ENCODE measurements at places on chromosomes 4 and X.

GRCh38 chrX:55794405-55794804 is 76.9 kb downstream of the RRAGB start:
- no peak for DNase-seq

DNA sequence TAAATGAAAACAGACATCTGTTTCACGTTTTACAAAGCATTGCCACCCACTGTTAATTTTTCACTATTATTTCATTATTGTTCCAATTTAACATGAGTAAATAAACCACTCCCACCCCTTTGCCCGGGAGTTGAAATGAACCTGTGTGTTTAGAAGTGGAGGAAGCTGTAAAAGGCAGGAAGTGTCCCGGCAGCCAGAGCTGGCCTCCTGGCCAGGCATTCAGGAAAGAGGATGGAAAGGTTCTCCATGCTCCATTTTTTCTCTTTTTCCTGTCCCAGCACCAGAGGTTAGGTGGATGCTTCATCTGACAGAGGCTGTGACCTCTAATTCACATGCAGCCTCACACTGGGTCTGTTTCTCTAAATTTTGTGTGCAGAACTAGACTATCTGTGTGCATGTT is 55.5 kb upstream of the LNX1 start:
- DNase-seq: no peak

GRCh38 chr4:183384516-183384915 is 59.9 kb upstream of the CDKN2AIP start:
- no peak for DNase-seq

DNA sequence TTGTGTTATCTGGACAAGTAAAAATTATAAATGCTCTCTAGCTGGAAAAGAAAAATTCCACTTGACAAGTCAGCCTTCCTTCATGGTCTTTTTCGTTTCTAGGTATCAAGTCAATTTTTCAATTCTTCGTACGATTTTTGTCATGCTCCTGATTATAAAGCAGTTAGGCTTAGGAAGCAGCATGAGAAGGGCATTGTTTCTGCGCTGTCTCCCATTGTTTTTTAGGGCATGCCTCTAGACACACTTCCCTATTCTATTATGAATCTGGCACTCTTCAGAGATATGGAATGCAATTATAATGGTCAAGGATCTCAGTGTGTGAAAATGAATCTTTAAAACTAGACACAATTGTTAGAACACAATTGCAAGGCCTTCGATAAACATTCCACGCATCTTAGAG is 164.1 kb upstream of the FAT1 start:
- DNase-seq: no peak

DNA sequence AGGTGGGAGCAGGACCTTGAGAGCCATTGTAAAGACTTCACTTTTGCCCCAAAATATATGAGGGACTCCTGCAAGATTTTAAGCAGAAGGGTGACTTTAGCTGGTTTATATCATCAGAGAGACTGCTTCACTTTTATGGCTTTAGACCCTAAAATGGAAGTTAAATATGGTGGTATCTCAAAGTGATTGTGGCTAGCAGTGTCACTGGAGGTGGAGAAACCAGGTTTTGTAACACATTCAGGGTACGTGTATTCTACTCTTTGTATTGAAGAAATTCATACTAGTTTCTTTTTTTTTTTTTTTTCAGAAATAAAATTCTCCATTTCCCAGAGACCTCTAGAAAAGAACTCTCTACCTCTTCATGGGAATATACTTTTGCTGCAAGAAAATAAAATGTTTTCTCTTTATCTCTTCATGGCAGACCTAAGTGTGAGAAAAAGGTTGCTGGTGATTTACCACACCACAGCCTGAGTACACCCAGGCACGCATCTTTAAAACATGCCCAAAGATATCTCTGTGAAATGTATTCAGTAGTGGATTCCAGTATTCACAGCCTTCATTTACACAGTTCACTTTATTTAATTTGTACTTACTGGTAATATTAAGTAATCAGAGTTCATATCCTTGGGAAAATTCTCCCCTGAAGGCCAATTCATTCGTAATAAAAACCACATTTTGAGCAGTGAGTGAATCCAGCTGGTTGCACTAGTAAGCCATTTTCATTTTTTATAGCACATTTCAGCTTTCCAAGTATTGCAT is 74.3 kb upstream of the GUCY1A1 start:
- DNase-seq: peak; percentile 21

GRCh38 chr4:185589067-185589836 is 53.9 kb upstream of the PDLIM3 start:
- peak; percentile 52 for DNase-seq

DNA sequence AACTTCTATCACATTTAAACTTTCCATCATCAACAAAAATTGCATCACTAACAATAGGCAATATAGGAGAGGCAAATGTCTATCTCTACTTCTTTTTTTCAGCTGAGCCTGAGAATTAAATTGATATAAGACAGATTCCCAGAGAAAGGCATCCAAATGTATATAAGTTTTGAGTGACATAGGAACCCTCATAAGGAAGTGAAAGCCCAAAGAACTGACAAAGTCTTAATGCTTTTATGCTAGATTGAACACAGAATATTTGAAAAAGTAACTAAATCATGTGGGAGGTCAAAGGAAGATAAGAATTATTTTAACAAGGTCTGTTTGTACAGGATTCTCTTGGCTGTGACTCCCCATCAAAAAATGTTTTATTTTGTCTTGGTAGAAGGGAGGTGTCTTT is 714.9 kb downstream of the GRXCR1 start:
- no peak for DNase-seq

DNA sequence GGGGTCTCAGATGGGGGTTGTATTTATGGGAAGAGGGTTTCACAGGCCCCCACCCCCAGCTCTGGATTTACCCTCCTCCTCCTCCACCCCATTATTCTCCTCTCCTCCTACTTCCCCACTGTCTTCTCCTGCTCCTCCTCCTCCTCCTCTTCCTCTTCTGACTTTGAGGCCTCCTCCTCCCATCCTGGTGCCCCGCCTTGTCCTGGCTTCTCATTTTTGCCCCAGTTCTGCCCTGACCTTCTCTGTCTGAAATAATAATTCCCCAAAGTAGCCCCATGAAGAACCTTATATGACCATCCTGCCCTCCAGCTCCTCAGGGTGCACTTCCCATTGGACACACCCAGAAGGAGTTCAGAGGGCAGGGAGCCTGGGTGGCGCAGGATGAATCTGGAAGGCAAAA is 351.4 kb upstream of the GATB start:
- no peak for DNase-seq

DNA sequence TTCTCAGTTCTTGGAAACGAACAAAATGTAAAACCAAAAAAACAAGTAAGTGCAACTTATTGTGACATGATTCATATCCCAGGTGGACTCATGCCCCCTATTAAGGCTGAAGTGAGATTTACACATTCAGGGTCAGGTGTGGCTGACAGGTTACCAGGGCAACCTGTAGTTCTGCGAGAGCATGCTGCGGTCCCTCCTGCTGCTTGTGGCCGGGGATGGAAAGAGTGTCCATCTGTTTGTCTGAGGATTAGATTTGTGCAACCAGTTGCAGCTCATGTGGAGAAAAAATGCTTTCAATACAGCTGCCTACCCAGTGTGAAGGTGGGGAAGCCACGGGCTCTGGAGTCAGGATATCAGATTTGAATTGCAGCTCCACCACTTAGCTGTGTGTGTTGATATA is 78.8 kb downstream of the FAM184B start:
- DNase-seq: no peak

DNA sequence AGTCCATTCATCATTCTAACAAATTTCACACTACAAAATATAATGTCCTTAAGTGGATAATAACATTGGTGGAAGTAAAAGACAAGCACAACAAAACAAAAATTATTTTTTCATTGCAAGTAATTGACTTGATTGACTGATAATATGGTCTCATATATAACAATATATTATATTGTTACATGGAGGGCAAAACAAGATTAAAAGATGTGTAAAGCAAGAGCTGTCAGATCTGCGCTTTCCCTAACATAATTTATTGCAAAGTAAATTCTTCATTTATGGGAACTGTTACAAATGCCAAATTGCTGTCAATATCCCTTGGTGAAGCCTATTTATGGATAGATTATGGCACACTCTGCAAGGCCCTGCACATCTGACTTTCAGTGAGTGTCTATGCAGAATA is 233.6 kb downstream of the PCDH7 start:
- DNase-seq: no peak

- no peak for DNase-seq
Observed at GRCh38 chrX:149853925-149854324, 27.1 kb upstream of the MAGEA8 start.

GRCh38 chr4:51843309-51844152 is 578 bp downstream of the DCUN1D4 start:
- DNase-seq: peak; percentile 81

DNA sequence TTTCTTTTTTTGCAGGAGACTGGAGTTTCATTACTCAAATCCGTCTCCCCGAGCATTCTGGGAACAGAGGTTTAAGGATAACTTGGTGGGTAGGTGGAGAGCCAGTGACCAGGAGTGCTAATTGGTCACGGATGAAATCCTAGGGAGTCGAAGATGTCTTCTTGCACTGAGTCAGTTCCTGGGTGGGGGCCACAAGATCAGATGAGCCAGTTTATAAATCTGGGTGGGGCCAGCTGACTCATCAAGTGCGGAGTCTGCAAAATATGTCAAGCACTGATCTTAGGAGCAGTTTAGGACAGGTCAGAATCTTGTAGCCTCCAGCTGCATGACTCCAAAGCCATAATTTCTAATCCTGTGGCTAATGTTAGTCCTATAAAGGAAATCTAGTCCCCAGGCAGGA is 741.3 kb downstream of the PCDH7 start:
- no peak for DNase-seq
